Fibroblast of skin of abdomen (primary cell): ENCODE measurements at places on chromosomes 1 and 21.

- no peak for DNase-seq
Measured at GRCh38 chr1:54743416-54744226, 20.7 kb downstream of the PARS2 start.

GRCh38 chr21:22201126-22201525, 1202.9 kb downstream of the NCAM2 start:
- no peak for DNase-seq

GRCh38 chr1:31689854-31690253, 14.0 kb downstream of the COL16A1 start:
- peak; percentile 97 for DNase-seq

- DNase-seq: no peak
Measured at GRCh38 chr1:225819346-225820192, 9.6 kb downstream of the EPHX1 start.

GRCh38 chr1:203055161-203055799, 29.0 kb downstream of the PPFIA4 start:
- no peak for DNase-seq

DNA sequence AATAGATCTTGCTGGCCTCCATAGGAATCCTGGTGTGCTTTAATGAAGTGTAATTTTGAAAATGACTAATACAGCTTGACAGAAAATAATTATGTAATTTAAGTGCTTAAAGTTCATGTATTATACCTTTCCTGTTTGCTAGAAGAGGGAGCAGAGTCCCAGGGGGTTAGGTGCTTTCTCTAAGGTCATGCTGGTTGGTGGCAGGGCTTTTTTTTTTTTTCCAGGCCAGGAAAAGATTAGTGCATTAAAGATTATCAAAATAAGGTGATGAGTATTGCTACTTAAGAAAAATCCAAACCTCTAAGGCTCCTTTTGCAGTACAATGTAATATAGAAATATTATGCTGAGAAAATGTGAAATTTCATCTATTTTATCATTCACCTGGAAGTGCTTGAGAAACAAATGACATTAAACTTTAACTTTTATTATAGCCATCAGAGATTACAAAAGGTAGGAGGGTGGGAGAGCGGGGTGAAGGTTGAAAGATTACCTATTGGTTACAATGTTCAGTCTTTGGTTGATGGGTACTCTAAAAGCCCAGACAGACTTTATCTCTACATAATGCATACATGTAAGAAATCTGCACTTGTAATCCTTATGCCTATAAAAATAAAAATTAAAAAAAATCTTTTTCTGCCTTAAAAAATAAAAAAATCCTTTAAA, 110.8 kb downstream of the RABGAP1L start:
- no peak for DNase-seq
